ENCODE measurements at places on chromosomes 11 and 22.
A peak's percentile ranks its signal among the peaks of the same experiment; 100 is the strongest.

DNA sequence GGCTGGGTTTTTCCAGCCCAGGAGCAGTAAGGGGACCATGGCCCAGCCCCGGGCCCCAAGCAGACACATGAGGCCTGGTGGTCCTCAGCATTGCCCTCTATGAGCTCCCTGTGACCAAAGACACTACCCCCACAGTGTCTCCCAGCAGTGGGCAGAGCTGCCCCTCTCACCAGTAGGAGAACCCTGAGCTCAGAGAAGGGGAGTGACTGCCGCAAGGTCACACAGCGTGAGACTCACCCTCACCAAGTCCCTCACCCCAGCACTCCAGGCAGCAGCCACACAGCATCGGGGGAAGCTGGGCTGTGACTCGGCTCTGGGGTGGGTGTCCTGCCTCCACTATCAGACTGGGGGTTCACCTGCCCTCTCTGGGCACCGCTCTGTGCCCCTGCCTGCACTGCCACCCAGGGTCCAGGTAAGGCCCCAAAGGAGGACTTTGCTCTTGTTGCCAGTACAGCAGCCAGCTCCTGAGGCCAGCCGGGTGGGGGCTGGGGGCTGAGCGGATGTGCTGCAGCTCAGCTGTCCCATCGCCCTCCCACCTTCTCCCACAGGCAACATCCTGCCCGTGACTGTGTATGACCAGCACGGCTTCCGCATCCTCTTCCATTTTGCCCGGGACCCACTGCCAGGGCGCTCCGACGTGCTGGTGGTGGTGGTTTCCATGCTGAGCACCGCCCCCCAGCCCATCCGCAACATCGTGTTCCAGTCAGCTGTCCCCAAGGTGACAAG lies 7.9 kb upstream of the SH3BP1 start:
- DNase-seq: no peak

DNA sequence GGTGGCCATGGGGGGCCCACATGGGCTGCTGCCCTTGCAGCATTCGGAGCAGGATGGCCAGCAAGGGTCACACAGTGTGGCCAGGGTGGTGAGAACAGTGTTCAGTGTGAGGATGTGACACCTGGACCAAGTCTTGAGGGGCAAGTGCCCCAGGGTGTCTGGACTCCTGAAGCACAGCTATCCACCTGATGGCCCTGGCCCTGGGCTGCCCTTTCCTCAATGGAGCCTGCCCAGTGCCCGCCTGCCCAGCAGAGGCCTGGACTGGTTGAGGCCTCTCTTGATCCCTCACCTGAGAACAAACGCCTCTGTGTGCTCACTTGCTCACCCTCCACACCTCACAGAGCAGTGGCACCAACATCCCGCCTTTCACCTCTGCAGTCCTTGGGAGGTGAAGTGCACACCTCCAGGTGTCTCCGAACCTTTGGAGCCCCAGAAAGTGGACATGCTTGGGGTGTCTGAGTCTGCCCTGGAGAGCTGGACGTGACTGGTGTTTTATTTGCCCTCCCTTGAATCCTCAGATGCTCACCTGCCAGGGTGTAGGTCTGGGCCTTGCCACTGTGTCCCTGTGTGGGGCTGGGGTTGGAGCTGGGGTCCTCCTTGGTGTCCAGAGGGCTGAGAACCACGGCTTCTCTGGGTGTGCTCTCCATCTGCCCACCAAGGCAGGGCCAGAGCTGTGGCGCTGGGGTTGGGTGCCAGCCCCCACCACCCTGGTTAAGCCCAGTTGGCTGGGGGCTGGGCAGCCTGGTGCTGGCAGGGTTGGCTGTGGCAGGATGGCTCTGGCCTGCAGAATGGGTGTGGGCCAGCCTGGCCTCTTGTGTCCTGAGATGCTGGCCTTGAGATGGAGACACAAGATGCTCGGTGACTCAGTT lies 3.8 kb upstream of the MUC2 start:
- no peak for DNase-seq

DNA sequence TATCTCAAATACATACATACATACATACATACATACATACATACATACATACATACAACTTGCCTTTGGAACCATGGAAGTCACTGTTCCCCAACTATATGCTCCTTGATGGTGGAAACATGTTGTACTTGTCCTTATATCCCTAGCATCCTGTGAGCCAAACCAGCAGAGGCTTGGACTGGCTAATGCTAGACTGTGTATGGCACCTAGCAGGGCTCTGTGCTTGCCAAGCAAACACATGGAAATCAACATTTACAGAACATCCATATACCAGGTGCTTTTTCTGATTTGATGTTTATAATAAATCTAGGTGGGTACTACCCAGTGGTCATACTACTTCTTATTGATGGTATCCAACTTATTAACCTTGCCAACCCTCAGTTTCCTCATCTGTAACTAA lies 86.1 kb downstream of the ABTB2 start:
- DNase-seq: no peak

GRCh38 chr11:2071748-2072385 lies 67.3 kb downstream of the IGF2 start:
- DNase-seq: no peak

DNA sequence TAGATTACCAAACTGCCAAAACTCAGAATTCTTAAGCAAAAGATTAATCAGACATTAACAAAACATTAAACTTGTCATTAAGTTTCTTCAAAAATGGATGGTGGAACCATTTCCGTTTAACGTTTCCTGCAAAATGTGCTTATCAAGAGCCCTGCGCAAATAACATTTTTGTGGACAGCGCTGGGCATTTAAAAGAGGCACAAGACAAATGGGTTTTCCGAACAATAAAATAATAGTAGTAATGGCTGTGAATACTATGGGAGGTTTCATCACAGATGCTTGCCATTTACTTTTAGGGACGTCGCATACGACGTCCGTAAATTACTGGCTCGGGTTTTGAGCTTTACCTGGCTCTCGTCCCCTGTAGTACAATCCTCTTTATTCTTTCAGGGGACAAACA lies 1.1 kb downstream of the NPAT start:
- no peak for DNase-seq

GRCh38 chr11:65579291-65579690 lies 3.4 kb downstream of the EHBP1L1 start:
- no peak for DNase-seq

GRCh38 chr11:57978686-57979531 lies 44.8 kb upstream of the OR9Q1 start:
- no peak for DNase-seq

DNA sequence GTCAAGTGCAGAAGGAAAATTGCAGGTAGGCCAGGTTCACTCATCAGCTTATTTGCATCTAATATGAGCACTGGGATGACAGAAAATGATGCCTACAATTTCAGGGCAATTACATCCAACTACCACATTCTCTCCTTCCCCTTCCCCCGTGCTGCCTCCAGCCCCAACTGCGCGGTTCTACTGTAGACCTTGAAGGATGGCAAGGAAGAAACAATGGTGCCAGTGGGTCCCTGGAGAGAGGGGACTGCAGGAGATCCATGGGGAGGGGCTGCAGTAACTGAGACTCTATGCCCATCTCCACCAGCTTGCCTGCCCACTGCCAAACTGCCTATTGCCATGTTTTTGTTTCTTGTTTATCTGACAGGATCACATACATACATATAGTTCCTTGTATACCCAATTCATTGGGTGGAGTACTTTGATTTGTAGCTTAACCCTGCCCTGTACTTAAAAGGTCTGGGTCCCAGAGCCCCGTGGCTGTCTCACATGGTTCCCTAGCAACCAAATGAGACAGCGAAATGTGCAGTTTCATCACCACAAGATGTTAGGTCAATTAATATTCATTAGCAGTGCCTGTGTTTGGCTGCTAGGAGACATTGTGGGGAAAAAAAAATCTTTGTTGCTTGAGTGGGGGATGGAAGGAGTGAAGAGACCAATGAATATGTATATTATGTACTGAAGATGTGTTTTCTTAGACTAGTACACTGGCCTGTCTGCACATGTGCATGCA lies 253.5 kb upstream of the PLET1 start:
- no peak for DNase-seq

- DNase-seq: no peak
Observed at GRCh38 chr22:43600265-43600664, 188.5 kb downstream of the MPPED1 start.

- DNase-seq: no peak
Observed at GRCh38 chr11:70076461-70076931, 1.6 kb upstream of the ANO1 start.

- no peak for DNase-seq
Observed at GRCh38 chr11:16609769-16610168, 128.7 kb upstream of the C11orf58 start.

GRCh38 chr11:32033067-32033466 lies 57.8 kb upstream of the RCN1 start:
- DNase-seq: no peak

DNA sequence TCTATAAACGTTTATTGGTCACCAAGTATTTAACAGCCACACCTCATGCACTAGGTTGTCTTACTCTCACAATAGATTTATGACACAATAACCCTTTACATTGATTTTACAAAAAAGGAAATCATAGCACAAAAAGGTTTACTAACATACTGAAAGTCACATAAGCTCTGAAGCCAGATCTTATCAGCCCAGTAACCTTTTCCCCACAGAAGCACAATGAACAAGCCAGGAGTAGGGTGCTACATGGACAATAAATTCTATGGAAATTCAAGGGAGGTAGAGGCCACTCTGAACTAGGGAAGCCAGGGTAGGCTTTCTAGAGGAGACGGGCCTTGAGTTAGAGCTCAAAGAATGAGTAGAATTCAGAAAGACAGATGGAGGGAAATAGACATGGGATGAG lies 633.5 kb upstream of the CADM1 start:
- no peak for DNase-seq

- DNase-seq: no peak
Observed at GRCh38 chr22:23779731-23780130, 7.0 kb upstream of the SMARCB1 start.

DNA sequence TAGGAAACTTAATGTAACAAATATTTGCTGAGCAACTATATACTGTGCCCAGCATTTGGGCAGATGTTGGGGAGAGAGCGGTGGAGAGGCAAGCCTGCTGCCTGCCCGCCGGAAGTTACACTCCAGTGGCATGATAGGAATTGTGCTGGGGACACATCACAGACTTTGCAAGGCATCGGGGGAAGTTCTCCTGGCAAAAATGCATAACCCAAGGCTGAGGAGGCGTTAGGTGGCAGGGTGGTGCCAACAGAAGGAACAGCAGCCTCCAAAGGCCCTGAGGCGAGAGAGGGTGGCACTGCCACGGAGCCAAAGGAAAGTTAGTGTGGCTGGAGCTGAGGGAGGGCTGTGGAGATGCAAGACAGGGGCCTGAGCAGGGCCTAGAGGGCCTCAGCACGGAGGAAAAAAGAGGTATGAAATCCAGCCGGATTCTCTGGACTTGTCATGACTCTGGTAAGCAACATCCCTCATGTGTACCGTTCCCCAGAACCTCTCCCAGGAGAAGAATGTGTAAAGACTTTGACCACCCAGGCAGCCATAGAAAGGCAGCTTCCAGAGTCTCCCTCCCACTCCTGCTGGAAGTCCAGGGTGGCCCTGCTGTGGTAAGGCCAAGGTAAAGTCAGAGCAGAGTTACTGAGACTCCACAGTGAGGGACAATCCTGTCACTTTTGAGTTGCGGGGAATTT lies 76.1 kb upstream of the RAB1B start:
- DNase-seq: no peak

GRCh38 chr11:130839981-130840666 lies 76.2 kb downstream of the SNX19 start:
- DNase-seq: no peak

DNA sequence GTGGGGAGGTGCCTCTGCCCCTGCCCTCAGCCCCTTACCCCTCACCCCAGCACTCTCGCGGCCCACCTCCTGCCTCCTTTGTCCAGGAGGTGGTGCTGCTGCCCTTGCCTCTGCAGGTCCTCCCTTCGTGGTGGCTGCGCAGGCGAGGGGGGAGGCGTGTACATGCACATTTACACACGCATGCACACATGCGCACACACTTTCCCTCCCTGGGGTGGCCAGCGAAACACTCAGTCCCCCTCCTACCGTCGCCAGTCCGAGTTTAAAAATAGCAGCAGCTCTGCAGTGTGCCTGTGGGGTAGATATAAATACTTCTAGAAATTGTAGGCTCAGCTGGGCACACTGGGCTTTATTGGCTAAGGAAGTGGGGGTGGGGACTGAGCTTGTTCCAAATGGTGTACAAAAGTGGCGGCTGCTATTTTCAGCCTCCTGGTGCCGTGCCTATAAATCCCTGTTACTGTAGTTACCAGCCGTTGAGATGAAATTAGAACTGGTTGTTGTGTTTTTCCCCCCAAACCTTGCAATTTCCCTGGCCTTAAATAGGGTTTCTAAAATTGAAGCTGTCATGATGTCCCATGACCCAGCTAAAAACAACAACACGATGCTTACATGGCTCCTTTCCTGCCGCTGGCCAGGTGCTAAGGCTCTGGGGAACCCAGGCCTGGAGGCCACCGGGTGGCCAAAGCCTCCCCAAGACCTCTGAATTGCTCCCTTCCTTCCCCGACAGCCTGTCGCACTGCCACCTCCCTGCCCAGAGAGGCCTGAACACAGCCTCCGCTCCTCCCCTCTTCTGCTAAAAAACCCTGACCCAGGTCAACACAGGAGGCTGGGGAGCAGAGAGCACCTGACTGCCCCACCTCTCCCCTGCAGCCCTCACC lies 12.4 kb downstream of the PICK1 start:
- peak; percentile 28 for DNase-seq

DNA sequence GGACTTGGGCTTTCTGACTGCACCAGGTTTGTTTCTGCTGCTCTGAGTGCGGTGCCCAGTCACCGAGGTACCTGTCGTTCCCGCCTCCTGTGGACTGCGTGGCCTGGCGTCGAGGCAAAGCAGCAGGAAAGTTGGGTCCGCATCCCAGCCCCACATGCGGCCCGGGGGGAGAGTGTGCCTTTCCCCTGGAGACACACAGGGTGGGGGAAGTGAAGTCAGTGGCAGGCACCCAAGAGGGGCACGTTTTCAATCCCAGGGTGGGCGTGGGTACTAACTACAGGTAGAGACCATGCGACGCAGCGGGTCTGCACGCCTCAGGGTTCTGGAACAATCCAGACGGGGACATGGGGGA lies 25.3 kb upstream of the GRAMD4 start:
- DNase-seq: no peak

DNA sequence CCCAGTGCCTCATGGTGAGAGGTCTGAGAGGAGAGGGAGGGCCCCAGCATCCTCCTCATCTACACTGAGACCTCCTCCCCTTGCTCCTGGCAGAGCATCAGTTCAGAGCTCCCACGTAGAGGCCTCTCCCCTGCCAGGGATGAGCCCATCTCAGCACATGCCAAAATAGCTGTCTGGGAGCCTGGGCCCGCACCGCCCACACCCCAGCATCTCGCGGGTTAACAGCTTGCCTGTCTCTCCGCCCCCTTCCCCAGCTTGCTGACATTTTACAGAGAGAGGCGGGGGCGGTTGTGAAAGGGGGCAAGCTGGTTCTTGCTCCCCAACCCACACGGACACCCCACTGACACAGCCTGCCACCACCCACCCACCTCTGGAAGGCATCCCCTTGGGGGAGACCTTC lies 6.4 kb downstream of the DGKZ start:
- no peak for DNase-seq

DNA sequence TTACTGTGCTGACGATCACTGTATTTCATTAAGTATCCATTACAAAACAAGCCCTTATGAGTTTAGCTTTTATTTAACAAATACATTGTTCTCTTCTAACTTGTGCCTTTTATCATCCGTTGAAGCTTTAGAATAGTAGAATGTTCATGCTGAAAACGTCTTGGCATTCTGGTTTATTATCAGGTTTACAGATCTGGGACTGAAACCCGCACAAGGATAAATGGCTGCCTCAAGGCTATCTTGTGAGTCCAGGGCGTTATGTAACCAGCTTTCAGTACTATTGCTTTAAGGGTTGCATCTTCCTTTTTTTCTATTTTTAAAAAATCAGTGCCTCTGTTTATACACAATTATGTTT lies 66.6 kb upstream of the PRODH start:
- no peak for DNase-seq

Measured in NCI-H1694 treated with DMSO at 0.1 percent for 48 hours (cell line).